Cerebellar nuclear complex (tissue), 1 donor: ENCODE measurements at places on chromosomes 3 and 15.

DNA sequence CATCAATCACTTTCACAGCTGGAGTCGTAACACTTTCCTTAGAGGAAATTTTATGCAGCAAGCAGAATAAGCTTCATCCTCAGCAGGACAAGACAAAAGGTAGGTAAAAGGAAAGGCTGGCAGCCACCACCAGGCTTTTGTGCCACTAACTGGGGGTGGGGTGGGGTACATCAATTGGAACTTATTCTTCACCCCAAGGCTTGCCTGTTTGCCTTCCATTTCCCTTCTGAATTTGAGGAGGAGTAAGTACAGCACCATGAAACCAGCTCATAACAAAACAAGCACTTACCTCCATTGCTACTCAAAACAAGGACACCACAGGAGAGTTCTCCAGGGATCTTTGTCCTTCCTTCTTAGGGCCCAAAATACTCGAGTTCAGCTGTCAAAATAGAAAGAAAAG is 296.8 kb downstream of the ARRDC4 start:
- no peak for DNase-seq

- no peak for DNase-seq
These were observed 41.5 kb upstream of the PSMD6 start for GRCh38 chr3:64064804-64065203.

DNA sequence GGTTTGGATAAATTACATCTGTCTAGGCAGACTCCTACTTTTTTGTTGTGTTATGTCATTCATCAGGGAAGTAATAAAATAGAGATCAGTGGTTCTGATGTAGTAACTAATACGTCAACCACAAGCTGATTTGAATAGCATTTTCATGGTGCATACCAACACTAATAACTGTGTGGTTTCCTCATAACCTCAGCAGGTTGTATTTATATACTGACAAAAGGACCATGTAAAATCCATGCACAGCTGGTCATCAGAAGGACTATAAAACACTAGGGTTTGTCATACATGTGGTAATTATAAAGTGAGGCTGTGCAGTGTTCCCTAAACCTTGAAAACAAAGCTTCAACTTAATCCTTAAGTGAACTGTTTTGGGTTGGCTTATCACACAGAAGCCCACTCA is 216.8 kb upstream of the RBMS3 start:
- DNase-seq = no peak

GRCh38 chr15:78072080-78072892 is 5.2 kb downstream of the TBC1D2B start:
- DNase-seq = no peak

DNA sequence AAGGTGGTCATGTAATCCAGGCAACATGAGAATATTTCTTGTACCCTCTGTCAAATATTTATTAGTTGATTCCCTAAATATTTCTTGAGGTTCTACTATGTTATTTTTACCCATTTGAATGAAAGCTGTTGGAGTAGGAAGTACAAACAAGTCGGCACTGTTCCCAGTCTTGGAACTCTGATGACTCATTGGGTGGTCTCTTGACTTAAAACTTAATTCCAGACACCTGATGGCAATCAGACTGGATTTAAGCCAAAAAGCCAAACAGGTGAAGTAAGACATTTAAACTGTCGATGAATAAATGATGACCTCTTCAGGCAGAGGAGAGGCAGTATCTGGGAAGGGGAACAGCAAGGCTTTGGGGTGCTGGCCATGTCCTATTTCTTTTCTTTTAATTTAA is 22.8 kb downstream of the C2CD4A start:
- DNase-seq = no peak
